SHP77 treated with DMSO at 0.1 percent for 48 hours (cell line): ENCODE measurements at places on chromosomes 2 and 18.
A peak's percentile ranks its signal among the peaks of the same experiment; 100 is the strongest.

DNA sequence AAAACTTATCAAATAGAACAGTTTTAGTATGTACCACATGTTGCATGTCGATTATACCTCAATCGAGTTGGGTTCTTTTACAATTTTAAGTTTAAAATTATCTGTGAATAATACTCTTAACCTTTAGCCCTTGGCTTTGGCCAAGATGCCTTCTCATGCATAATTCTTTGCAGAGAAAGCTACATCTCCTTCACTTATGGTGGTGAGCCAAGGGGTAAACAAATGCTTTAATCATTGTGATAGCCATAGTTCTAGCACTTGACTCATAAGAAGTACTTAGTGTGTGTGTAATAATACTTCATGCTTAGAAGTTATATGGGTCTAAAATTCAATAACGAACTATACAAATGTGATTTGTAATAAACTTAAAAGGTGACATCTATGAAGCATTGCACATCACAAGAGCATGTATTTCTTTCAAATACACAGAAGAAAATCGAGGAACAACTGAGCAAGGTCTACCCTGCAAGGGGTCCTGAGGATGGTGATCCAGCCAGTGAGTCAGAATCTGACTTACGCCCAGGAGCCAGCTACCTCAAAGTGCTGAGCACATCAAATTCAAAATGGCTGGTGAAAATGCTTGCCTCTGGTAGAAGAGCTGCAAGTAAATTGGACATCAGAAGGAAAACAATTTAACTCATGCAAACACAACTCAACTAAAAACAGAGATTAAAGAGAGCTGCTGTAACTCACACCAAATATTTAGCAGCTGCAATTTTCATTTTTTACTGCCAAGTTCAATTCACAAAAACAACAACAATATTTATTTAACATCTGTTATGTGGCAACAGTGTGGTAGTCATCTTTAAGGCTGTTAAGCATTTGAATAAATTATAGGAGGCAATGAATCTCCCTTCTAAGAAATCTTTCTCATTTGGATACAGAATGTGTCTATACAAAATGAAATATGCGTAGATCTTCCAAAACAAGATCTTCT is 23.8 kb upstream of the TTC39C start:
- no peak for DNase-seq

GRCh38 chr2:197628043-197628500 is 47.3 kb downstream of the RFTN2 start:
- DNase-seq, result no peak

DNA sequence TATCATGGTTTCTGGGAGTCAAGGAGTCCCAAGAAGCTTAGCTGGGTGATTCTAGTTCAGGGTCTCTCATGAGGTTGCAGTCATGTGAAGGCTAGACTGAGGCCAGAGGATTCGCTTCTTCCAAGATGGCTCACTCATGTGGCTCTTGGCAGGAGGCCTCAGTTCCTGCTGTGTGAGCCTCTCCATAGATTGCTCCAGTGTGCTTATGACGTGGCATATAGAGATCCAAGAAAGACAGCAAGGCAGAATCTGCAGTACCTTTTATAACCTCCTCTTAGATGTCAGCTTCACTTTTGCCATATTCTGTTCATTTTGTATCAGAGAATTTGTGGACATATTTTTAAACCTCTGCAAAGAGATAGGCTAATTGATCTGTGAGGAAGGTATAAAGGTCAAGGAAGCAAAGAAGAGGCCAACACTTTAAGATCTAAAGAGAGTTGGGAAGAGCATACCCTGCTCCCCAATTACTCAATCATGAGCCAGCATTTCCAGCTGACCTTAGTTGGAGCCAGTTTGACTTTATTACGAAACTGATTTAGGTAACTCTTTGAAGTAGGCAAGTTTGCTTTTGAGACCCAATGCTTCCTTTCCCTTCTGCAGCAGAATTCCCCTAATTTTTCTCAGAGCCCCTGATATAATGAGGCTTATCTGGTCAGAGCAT is 134.7 kb downstream of the EML6 start:
- DNase-seq, result no peak

- DNase-seq, result no peak
Observed at GRCh38 chr2:194709840-194710239, 947.2 kb upstream of the SLC39A10 start.

DNA sequence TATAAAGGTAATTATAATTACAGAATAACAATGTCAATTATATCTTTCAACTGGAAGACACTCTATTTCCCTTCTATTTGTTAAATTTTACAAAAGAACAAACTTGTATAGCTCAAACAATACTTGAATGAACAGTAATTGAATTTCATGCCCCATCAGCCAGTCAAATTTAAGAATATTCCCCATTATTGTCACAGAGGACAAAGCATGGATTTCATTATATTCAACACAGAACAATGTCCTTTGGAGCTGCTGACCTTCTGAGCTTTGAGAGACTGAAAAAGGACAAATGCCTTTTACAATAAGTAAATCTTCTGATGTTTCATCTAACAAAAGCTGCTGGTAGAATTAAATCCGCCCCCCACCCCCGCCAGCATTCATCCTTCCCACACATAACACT is 187.5 kb upstream of the MC4R start:
- no peak for DNase-seq

GRCh38 chr2:231677632-231678104 is 30.7 kb upstream of the PTMA start:
- DNase-seq, result peak; percentile 55

- DNase-seq, result no peak
Observed at GRCh38 chr2:145090841-145091761, 571.2 kb upstream of the ZEB2 start.

GRCh38 chr2:29644949-29645348 is 276.4 kb downstream of the ALK start:
- DNase-seq, result no peak

DNA sequence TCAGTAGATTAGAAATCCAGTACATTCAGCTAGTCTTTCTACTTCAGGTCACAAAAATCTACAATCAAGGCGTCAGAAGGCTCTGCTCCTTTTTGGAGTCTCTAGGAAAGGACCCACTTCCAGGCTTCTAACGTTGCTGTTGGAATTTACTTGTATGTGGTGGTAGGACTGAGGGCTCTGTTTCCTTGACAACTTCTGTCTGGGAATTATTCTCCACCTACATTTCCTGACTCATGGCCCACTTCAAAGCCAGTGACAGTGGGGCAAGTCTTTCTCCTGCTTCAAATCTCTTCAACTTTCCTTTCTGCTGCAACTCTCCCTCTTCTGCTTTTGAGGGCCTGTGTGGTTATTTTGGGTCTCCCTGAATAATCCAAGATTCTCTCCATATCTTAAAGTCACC is 10.4 kb upstream of the TMX3 start:
- no peak for DNase-seq

DNA sequence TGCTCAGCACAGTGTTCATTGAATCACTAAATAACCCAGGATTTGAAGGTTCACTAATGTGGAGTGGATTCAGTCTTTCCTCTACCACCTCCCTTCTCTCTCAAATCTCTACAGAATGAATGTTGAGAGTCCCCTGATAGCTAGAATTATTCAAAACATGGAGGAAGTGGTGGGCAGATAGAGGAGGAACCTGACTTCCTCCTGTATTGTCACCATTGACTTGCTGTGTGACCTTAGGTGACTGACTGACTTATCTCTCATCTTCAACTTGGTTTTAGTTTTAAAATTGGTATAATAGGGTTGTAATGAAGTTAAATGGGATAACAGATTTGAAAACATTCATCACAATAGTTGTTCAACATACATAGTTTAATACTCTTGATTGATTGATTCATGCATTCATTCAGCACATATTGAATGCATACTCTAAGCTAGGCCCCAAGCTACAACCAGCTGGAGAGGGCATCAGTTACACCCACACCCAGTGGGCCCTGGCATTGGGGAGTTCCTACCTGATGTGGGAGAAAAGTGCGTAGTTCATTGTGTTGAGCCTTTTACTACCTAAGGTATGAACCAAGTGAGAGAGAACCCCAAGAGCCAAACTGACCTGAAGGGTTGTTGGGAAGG is 96.0 kb downstream of the WDR7 start:
- DNase-seq, result no peak

DNA sequence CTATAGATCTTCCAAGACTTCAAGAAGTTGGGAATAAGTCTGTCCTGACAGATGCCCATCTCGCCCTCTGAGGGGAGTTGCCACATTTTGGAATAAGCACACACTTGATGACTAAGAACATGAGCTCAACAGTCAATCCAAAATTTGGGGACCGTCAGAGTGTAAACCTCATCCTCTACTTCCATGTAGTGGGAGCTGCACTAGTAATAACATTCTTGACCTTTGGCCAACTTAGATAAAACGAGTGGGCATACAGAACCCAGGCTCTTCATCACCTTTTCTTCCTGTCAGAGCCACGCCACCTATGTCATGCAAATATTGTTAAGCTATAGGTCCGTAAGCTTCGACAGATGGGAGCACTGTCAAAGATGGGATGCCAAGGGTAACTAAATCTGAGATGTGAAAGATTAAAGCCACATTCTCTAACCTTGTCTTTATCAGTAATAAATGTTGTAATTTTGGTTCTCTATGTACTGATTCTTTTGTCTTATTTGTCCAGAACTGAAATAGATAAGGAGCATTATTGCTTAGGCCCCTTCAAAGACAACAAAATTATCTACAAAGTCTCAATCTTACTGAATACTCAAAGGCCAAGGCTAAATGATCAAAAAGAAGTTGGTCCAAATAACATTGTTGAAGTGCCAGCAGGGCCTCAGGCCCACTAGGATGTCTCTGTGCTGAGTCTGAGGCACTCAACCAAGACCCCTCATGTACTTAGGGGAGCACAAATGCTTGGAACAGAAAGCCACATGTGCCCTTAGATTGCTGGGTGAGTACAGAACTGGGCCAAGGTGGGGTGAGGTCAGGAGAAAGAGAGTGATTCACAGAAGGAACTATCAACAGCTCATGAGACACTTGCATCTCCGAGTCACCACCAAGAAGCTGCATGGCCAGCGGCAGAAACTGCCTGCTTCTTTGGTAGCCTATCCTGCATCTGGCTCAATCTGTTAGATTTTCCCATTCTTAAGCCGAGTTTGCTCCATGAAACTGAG is 15.0 kb downstream of the CDH2 start:
- DNase-seq, result no peak

GRCh38 chr2:76211991-76212985 is 501.6 kb upstream of the GCFC2 start:
- no peak for DNase-seq

- DNase-seq, result no peak
Observed at GRCh38 chr2:215554689-215555498, 119.0 kb upstream of the FN1 start.

DNA sequence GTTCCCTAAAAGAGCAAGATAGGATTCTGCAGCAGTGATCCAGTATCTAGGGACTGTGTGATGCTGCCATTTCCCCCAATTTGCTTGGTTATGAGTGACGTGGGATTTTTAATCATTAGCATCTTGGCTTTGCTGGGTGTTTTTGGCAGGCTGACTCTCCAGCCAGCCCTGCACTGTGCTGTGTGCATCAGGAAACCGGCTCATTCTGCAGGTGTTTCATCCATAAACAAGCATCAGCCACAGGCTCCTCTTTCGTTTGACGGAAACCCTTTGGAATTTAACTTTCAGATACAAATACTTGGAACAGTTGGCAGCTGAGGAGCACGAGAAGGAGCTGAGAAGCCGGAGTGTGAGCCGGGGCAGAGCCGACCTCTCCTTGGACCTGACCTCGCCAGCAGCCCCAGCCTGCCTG is 135.9 kb downstream of the TPGS2 start:
- no peak for DNase-seq

- no peak for DNase-seq
Observed at GRCh38 chr2:203997481-203997880, 60.9 kb downstream of the ICOS start.

GRCh38 chr2:71348302-71348701 is 16.7 kb downstream of the ZNF638 start:
- DNase-seq, result no peak

DNA sequence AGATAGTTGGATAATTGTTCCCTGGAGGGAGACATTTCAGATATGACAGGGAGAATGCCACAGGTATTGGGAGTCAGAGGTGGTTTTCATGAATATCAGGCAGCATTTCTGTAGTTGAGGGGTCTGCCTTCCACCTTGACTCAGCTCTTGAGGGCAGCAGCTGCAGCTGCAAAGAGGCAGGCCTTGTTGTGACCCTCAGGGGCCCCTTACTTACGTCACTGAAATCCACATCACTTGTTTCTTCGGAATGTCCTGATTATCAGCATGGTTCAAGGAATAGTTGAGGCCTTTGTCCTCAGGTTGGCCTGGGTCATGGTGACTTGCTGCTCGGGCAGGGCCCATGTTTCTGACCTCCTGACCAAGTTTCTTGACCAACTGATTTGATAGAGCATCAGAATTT is 46.9 kb downstream of the TMEM17 start:
- no peak for DNase-seq

DNA sequence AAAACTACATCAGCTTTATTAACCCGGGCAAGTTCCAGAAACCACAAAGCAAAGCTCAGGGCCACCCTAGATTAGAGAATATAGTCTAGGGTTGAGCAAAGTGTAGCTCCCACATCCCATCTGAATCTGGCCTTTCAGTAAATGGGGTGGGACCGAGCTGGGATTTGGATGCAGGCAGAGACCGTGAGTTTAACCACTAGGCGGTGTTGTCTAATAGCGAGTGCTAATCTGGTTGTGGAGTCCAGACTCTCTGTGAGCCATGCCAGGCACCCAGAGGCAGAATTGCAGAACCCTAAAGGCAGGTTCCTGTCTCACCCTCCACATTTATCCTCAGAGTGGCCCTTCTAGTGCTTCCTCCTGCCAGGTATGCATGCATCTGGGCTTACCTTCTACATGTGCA is 435.9 kb downstream of the TSN start:
- DNase-seq, result peak; percentile 36

DNA sequence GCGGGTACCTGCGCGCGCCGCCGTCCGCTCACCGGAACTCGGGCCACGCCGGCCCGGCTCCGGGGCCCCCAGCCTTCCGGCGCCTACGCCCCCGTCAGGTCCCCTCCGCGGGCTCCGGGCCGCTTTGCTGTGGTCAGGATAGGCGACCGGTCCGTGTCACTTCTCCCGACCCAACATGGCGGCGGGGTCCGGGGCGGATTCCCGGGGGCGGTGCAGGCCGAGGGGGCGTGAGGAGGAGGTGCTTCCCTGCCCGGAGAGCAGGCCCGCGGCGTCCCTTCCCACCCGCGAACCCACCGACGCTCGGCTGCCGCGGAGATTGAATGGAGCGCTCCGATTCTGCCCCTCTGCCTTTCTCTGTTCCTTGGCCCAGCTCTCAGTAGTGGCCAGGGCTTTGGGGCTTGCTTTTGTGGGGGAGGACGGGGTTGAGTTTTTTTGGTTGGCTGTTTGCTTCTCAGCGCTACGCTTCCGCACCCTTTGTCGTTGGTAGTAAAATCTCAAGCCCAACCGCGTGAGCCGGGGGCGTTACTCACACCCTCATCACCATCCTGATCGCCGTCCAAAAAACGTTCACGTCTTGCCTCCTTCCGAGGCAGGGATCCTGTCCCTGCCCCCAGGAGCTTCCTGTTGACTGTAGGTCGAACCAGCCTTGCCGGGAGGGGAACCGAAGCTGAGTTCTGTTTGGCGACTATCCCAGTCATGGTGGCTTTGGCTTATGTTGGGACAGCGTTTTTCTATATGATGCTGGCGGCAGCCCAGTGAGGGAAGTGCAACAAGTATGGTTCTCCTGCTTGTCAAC is 532 bp upstream of the YES1 start:
- DNase-seq, result peak; percentile 44

GRCh38 chr2:39000552-39000951 is 110.9 kb downstream of the ARHGEF33 start:
- no peak for DNase-seq

- no peak for DNase-seq
Observed at GRCh38 chr2:216436383-216436782, 24.1 kb downstream of the SMARCAL1 start.
